ENCODE measurements at places on chromosomes 2 and 18. TPM values are rescaled to one million over a fixed set of nuclear protein-coding genes. Genes with fewer than 3 reads are reported as not detected.

DNA sequence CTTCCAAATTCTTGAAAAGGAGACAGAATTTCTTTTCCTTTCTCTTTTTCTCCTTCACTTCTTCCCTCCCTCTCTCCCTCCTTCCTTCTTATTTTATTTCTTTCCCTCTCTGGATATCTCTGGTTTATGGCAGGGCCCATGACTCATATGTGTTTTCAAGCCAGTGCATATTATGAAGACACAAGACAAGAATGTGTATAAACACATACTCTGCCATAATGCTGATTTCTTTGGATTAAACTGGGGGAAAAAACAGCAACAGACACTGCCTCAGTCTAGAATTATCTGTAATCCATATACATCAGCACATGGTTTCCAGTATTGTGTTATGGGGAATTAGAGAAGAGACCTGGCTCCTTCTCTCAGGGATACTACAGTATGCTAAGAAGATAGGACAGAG lies 82.8 kb upstream of the CPO start:
- DNase-seq = no peak

DNA sequence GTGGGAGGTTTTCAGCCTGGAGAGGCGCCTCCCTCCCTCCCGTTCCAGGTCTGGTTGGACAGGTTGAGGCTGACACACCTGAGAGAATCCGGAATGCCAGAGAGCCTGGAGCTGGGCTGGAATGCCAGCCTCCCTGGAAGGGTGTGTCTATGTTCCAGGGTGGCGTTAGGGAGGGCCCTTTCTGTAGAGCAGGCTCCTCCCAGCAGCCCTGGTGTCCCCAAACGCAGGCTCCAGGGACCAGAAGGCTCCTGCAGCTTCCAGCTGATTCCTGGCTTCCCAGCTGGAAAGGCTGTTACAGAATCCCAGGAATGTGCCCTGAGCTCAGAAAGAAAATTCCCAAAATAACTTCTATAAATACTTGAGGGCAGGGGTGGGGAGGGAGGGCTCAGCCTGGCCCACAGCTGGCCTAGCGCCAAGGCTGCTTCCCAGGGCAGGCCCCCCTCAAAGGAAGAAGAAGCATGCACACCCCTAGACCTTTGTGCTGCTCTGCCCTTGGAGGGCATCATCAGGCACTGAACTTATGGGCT lies 85.4 kb downstream of the STPG4 start:
- peak; percentile 20 for DNase-seq

DNA sequence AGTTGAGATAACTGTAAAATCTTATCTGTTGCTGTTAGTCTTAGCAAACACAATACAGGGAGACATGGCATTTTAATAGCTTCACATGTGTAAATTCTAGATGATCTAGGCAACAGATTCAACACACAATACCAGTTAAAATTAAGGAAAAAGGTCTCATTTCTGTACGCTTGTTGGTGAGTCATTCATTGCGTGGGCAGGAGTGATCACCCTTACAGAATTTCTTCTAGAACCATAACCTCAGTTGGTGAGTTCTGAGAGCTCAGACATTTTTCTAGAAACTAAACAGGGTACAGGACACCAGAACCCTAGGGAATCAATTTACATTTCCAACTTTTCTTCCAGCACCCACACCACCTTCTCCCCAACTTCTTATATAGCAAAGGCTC lies 81.9 kb downstream of the SLC8A1 start:
- DNase-seq = no peak

DNA sequence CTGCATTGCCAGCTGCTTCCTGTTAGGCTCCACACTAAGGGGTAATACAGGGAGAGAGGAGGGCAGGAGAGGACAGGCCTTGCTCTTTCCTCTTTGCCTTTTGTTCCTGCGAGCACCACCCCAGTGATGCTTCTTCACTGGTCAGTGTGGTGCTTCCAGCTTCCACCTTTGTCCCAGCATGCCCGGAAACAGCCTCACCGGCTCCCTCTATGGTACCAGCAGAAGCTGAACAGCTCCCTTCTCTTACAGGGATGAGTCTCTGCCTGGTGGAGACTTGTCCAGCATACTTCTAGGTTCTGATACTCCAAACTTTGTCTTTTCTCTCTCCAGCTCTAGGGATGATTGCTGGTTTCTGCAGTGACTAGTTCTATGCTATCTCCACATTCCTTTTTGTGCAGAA lies 413.3 kb downstream of the TSN start:
- DNase-seq = no peak

GRCh38 chr18:75322206-75322605 lies 105.3 kb downstream of the SMIM21 start:
- no peak for DNase-seq

The MERTK gene
- 6.3 TPM for polyA plus RNA-seq

The SP140 gene
- polyA plus RNA-seq = not detected

The CD207 gene
- polyA plus RNA-seq = 0.39 TPM

The PLEK gene
- polyA plus RNA-seq = 2.0 TPM

Data from brain (organoid and tissue), 16 donors.